ENCODE measurements at places on chromosomes 5 and 9.

- DNase-seq, result no peak
Measured at GRCh38 chr9:78292026-78292425, 4.9 kb upstream of the PSAT1 start.

DNA sequence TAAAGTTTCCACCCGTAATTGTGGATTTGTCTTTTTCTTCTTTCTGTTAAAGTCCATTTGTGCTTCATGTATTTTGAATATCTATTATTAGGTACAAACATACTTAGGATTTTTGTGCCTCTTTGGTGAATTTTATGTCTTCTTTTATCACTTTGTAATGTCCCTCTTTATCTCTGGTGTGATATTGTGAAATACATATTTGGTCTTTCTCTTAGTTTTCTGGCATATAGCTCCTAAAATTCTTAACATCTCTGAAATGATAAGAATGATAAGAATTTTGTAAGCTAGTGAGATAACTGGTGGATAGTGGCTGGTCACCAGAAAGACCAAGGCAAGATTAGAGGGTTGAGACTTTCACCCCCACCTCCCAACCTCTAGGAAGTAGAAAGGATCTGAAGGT, 111.1 kb downstream of the KCTD16 start:
- DNase-seq, result no peak

DNA sequence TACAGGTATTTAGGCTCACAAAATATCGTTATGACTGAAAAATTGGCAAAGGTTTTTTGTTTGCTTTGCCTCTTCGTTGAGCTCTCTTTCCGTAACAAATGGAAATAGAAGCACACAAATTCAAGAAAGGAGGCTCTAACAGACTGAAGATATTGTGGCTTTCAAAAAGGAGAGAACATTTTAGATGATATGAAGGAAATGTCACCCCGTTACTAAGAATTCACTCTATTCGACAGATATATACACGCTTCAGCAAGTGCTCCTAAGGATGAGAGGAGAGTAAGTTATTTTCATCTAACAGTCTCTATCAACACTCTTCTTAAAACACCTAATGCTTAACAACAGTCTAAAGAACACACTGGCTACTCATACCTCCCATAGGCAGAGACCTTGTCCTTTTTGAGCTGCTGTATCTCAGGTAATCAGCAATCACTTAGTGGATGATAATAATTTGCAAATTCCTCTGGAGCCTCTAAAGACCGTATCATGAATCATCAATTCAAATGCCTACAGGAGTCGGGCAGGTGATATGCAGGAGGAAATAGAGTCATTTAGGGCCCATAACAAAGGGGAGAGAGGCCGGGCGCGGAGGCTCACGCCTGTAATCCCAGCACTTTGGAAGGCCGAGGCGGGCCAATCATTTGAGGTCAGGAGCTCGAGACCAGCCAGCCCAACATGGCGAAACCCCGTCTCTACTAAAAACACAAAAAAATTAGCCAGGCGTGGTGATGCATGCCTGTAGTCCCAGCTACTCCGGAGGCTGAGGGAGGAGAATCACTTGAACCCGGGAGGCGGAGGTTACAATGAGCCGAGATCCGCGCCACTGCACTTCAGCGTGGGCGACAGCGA, 1.4 kb upstream of the HSDL2 start:
- peak; percentile 3 for DNase-seq

DNA sequence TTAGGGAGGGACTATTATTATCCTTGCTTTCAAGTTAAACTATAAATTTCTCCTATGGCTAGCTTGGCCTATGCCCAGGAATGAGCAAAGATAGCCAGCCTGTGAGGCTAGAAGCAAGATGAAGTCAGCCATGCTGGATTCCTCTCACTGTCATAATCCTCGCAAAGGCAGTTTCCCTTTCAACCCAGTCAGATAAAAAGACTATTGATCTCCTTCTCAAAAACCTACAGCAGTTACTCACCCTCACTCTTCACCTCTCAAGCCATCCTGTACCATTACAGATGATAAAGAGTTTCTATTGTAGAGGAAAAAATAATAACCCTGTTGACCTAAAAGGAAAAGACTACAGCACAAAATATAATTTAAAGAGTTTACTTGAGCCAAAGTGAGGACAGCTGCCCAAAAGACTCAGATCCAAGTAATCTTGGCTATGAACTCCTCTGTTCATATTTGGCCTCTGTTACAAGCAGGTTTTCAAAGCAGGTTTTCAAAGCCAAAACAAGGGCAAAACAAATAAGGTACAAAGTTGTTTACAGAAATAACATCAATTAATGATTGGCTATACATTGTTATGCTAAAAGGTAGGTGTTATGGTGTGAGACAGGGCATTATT, 41.7 kb downstream of the KCNV2 start:
- no peak for DNase-seq

DNA sequence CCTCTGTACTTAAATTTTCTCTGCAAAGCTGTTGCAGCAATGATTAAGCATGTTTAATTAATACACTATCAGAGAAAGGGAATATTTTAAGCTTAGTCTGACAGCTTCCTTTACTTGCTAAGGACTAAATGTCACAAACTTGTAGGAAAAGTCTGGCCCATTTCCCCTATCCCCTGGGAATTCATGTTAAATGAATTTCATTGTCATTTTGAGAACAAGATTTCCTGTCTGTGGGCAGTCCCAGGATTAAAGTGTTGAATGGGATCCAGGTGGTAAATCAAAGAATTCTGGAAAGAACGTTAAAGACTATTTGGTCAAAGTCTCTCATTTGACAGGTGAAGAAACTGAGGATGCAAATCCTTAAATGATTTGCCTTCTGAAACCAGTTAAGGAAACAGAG, 214.8 kb downstream of the MPDZ start:
- no peak for DNase-seq

GRCh38 chr9:107355394-107355793, 72.3 kb downstream of the RAD23B start:
- DNase-seq, result no peak

GRCh38 chr9:25017779-25018178, 472.1 kb upstream of the IZUMO3 start:
- no peak for DNase-seq

DNA sequence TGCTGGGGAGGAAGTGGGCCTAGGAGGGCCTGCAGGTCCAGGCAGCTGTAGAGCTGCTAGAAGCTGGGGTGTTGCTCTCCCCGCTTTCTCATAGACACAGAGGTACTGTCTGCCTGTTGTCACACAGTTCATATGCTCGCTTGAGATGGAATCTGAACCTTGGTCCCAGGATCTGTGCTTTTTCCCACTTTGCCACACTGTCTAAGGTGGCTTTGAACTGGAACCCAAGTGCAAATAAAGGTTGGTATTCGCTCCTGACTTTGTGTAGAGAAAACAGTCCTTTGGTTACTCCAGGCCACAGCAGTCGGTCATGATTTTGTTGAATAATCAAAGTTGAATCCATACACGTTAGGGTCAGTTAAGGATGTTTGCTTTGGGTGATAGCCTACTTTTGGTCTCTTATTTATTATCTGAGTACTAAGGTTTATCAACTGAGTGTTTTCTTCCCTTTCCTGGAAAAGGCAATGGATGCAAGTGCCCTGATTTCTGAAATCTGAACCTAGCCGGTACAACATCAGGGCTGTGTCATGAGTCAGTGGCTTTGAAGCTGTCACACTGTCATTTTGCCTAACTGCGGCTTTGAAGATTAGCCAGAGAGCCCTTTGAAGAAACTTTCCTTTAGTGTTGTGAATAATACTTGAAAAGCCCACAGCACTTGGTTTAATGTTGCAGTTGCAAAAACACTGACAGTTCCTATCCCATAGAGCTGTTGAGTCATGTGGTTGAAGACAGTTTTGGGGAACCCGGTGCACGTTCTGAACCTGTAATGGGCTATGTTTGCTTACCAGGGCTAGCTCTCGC, 41.3 kb downstream of the HABP4 start:
- DNase-seq, result no peak

DNA sequence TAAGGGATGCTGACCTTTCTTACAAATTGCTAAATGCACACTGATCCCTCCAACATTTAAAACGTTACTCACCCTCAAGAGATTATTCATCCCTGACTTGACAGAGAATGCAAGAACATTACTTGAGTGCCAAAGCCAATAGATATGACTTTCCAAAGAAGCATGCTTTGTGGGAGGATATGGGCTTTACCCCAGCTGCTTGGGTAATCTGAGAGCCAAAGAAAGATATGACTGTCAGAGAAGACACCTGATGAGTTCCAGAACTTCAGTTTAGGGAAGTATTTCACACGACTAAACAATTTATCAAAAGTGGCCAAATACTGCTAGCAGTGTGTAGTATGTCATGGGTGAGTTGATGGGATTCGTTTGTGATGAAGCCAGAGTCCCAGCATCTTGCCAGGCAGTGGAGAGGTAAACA, 7.4 kb upstream of the SPDL1 start:
- DNase-seq, result no peak

DNA sequence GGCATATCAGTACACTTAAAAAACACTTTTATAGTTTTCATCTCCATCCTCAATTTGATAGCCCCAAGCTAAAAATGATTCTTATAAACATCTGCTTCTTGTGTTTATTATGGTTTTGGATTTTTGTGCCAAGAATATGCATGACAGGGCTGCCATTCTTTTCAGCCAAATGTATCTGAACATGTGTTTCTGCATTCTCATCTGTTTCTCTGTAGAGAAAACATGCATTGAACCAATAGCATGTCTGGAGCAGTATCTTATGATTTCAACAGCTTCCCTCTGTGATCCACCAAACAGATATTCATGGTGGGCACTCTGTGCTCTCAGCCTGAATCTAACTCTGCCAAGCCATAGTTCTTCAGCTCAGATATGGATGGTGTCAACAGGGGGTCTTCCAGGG, 99.3 kb upstream of the ERCC6L2 start:
- DNase-seq, result no peak

GRCh38 chr9:98971915-98972223, 28.2 kb downstream of the COL15A1 start:
- DNase-seq, result no peak

DNA sequence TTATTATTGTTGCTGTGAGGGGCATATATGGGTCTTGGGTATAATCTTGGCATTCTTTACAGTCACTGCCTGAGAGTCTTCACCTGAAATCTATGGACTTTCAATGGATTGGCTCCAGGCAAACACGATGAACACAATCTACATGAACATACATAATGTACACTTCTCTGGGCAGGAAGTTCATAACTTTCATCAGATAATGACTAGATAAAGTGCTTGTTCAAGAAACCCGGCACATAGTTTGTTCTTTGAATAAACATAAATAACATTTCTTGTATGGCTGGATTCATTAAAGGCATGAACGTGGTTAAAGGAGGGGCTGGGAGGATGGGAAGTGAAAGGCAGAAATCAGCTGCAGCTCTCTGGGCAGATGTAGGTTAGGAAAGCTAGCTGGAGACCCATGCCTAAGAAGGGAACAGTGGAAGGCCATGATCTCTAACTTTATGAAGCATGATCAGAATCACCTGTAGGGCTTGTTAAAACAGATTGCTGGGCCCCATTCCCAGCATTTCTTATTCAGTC, 306.9 kb upstream of the EFNA5 start:
- DNase-seq, result no peak

DNA sequence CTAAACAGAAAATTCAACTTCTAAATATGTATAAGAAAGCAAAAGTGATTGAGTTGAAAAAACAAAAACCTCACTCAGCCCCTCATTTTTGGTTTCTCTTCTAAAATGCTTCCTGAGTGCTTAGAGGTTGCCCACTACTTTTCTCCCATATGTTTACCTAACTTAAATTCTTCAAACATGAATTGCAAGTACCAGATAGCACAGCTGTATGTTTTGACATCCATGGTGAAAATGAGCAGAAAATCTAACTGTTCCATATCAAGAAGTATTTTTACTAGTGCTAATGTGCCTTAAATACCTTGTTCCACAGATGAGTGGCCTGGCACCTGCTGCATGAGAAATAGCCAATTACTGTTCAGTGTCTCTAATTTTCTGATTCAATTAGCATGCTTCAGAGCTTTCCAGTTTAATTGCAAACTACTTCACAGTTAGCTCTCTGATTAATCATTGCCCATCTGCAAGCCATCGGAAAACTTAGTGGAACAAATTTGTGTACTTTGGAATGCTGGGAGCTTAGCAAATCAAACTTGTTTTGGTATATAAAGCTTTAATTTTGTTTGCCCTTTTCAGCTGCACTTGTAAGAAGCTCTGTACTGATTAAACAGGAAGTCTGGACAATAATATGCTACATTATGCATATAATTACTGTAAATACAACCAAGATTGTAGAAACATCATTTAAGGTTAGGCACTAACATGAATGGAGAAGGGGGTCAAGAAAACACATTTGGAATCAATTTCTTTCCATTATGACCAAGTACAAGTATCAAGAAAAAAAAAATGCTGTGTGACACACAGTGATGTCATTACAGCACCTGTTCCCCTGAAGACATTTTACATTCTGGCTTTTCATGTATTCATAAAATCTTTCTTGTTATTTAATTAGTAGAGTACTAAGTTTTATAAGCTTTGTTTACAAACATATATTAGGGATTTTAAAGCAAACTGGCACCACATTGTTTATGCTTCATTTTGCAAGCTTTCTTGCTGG, 65.6 kb downstream of the POU5F2 start:
- DNase-seq, result no peak

- no peak for DNase-seq
Measured at GRCh38 chr9:13266167-13266566, 13.3 kb downstream of the MPDZ start.

DNA sequence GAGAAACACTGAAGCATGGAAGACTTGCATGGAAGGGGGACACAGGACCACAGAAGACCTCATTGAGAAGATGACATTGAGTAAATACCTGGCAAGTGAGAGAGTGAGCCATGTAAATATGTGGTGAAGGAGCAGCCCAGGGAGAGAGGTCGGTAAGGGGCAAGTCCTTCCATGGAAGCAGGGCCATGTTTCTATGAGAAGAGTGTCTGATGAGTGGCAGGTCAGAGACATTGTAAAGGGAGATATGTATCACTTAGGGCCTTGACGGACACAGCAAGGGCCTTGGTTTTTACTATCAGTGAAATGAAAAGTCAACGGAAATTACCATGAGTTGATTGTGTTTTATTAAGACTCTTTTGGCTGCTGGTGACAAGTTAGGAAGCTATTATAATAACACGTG, 336.4 kb downstream of the PLK2 start:
- DNase-seq, result no peak
